Activated T-helper 1 cell treated with anti-CD3 and anti-CD28 coated beads, Interleukin-12 subunit alpha, Interleukin-12 subunit beta, Interleukin-2, Interleukin-4 antibody, amounts not matched to agents 30 ng/mL and 10 ng/mL and 1 ng/mL, durations not matched to agents 14 hours and 24 hours and 36 hours (primary cell): ENCODE measurements at places on chromosomes 11 and 22.

DNA sequence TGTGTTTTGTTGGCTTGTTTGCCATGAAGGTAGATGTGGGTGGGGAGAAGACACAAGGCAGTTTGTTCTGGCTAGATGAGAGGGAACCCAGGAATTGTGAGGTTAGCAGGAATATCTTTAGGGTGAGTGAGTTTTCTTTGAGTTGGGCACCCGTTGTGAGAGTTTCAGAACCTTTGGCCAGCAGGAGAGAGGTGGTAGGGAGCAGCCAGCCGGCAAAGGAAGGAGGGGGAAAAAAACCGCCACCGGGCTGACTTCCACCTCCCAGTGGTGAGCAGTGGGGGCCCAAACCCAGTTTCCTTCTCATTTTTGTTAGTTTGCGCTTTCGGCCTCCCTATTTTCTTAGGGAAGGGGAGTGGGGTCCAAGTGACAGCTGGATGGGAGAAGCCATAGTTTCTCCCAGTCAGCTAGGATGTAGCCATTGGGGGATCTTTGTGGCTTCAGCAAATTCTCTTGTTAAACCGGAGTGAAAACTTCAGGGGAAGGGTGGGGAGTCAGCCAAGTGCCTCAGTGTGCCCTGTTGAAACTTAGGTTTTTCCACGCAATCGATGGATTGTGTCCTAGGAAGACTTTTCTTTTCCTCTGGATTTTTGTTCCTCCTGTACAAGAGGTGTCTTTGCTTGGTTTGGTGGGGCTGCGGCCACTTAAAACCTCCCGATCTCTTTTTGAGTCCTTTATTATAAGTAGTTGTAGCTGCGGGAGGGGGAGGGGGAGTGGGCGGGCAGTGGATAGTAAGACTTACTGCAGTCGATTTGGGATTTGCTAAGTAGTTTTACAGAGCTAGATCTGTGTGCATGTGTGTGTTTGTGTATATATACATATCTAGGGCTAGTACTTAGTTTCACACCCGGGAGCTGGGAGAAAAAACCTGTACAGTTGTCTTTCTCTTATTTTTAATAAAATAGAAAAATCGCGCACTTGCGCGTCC is 1.1 kb upstream of the GCAT start:
- DNase-seq, result no peak

- peak; percentile 46 for DNase-seq
Measured at GRCh38 chr11:14075118-14076078, 112.9 kb downstream of the SPON1 start.

GRCh38 chr11:94584978-94585377 is 17.8 kb downstream of the PIWIL4 start:
- no peak for DNase-seq

DNA sequence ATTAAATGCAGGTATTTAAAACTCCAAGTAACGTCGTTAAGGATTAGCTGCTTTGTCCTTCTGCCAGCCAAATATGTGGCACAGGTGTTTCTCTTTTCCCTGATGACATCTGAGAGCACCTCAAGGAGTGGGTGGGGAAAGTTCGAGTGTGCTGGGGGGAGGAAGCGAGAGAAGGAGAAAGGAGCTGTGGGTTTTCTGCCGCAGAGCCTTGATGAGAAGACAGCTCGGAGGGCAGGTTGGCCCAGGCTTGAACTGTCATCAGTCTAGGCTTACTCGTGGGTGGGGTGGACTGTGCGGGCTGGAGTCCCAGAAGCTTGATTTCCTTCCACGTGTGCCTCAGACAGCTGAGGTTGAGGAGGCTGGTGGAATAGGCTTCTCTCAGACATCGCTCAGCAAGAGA is 15.2 kb upstream of the SORL1-AS1 start:
- DNase-seq, result peak; percentile 61

- DNase-seq, result no peak
Measured at GRCh38 chr11:121866754-121867153, 249.3 kb downstream of the BLID start.
